ENCODE measurements at places on chromosomes 3 and 15. TPM values are rescaled to one million over a fixed set of nuclear protein-coding genes. Genes with fewer than 3 reads are reported as not detected.
A peak's percentile ranks its signal among the peaks of the same experiment; 100 is the strongest.

Gene NANOGP8
- total RNA-seq = not detected

GRCh38 chr3:195119461-195120266, 151.3 kb downstream of the XXYLT1 start:
- peak; percentile 88 for DNase-seq
- peak overlapping the region; percentile 90 for H3K27ac ChIP-seq
- no peaks in the 10 kb centered on the region for H3K36me3 ChIP-seq
- H3K4me3 ChIP-seq = no peak overlapping the region

DNA sequence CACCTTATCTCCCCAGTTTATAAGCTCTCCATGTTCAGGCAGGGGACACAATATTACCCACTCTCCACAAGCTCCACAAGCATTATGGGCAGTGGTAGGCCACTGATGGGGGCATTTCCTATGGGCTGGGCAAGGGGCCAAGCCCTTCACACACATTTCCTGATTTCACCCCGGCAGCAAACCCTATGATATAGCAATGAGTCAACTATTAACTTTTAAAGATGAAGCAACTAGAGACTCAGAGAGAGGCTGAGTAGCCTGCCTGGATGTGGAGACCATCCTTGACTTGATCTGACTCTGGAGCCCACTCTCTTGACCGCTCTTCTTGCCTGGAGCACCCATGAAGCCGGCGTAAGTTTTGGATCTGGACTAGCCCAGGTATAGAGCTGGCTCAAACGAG, 27.4 kb downstream of the FOXL2NB start:
- H3K4me3 ChIP-seq = no peak overlapping the region
- peaks cover 29% of the 10 kb centered on the region for H3K27me3 ChIP-seq
- no peak overlapping the region for H3K27ac ChIP-seq
- H3K4me1 ChIP-seq = no peaks in the 10 kb centered on the region

DNA sequence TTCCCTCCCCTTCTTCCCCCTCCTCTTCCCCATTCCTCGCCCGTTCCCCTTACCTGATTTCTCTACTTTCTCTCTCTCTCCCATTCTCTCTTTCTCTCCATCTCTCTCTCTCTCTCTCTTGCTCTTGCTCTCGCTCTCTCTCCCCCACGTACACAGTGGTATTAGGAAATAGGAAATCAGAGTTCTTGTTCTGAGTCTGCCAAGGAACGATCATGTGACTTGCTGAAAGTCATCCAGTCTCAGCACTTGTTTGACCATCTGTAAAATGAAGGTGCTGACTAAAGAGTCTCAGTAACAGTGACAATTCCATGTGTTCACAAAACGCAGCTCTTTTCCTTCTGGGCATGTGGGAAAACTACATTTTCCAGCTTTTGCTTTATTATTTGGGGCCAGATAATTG, 445.0 kb upstream of the TGFBR2 start:
- H3K27ac ChIP-seq = no peak overlapping the region
- peaks cover 2% of the 10 kb centered on the region for H3K36me3 ChIP-seq
- H3K27me3 ChIP-seq = no peaks in the 10 kb centered on the region
- H3K4me1 ChIP-seq = no peaks in the 10 kb centered on the region
- H3K4me3 ChIP-seq = no peak overlapping the region

DNA sequence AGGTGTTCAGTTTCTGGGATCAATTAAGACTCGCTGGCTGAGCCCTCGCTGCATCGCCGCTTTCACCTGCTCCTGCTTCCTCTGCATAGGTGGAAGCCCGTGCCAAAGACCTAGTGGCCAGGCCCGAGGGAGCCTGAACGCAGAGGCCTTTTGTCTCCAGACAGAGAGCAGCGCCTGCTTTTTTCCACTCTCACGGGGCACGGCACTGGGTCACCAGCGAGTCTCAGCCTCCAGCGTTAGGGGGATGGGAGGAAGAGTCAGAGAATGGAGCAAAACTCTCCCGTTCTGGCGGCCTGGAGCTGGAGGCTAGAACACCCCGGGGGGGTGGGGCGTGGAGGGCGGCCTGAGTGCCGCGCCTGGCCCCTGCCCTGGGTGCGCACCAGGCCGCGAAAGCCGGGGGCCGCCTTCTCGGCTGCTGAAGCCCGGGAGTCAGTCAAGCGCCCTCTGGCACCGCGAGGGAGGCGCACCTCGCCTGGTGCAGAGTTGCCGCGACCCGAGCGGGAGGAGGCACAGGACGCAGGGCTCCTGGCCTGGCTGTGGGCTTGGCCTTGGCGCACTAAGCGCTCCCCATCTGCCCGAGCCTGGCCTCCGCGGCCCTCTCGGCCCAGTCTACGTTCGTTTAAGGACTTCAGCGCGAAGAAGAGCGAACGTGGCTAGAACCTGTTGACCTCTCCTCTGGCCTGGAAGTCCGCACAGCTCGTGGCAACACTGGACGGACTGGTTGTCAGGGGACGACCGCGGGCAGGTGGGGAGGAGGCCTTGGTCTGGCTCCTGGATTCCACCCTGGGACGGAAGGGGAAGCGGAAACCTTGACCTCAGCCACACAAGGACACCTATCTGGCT, 21.5 kb downstream of the NR2F2 start:
- peaks cover 65% of the 10 kb centered on the region for H3K4me1 ChIP-seq
- peaks cover 17% of the 10 kb centered on the region for H3K36me3 ChIP-seq
- no peaks in the 10 kb centered on the region for H3K27me3 ChIP-seq
- peak overlapping the region; percentile 86 for H3K27ac ChIP-seq
- no peak for DNase-seq

GRCh38 chr3:30587904-30588303, 18.5 kb upstream of the TGFBR2 start:
- peaks cover 5% of the 10 kb centered on the region for H3K36me3 ChIP-seq
- H3K4me1 ChIP-seq = no peaks in the 10 kb centered on the region
- H3K27ac ChIP-seq = no peak overlapping the region
- no peak for DNase-seq

Gene LSAMP
- 4.4 TPM for total RNA-seq

DNA sequence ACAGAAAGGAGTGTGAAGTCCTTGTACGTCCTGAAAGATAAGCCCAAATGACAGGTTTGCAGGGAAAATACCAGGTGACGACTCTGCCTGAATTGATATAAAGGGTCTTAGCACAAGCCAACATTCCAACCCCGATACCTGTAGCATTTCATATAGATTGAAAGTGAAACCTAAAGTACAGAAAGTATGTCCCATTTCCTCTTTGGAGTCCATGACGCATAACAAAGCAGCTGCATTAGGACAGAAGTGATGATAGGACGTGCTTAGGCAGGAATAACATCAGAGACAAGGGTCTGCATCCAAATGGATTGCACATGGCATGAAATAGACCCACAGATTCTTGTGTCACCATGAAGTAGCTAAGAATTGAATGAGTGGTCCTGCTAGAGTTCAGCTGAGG, 187.0 kb upstream of the ROBO1 start:
- H3K27me3 ChIP-seq = no peaks in the 10 kb centered on the region
- H3K4me3 ChIP-seq = no peak overlapping the region
- no peak overlapping the region for H3K27ac ChIP-seq
- H3K4me1 ChIP-seq = peaks cover 4% of the 10 kb centered on the region

DNA sequence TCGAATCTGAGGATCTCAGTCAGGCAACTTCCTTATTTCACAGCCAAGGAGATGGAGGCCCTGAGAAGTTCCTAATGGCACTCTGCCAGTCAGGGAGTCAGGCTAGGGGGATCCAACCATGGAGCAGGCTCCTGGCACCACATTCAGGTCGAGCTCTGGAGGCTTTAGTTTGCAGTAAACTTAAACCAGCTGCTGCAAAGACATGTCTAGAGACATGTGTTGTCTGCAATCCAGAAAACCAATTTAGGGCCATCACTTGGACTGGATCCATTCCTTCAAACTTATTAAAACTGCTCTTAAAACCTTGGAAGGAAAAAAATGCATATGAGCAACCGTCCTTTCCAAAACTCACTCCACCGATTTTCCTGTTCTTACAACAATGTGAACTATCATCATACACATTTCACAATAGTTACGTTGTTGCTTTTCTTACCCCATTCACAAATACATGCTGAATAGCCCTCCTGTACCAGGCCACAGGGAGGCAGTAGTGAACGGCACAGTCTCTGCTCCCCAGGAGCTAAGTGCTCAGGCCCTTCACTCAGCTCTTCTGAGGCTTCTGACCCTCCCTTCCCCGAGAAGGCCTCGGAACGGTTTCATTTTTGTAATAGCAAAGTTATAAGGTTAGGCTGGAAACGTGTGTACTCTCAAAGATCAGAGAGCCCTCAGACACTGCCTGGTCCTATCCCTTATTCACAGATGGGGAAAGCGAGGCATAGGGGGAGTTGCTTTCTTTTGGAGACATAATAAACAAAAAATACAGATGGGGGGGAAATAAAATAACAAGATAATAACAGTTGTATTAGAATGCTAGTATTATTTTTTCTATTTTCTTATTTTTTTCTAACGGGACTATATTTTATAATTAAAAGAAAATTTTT, 20.1 kb downstream of the RFT1 start:
- H3K4me1 ChIP-seq = peaks cover 4% of the 10 kb centered on the region
- H3K27me3 ChIP-seq = no peaks in the 10 kb centered on the region
- H3K27ac ChIP-seq = peak overlapping the region; percentile 21
- peaks cover 20% of the 10 kb centered on the region for H3K36me3 ChIP-seq

Gene CYP8B1
- total RNA-seq = not detected

DNA sequence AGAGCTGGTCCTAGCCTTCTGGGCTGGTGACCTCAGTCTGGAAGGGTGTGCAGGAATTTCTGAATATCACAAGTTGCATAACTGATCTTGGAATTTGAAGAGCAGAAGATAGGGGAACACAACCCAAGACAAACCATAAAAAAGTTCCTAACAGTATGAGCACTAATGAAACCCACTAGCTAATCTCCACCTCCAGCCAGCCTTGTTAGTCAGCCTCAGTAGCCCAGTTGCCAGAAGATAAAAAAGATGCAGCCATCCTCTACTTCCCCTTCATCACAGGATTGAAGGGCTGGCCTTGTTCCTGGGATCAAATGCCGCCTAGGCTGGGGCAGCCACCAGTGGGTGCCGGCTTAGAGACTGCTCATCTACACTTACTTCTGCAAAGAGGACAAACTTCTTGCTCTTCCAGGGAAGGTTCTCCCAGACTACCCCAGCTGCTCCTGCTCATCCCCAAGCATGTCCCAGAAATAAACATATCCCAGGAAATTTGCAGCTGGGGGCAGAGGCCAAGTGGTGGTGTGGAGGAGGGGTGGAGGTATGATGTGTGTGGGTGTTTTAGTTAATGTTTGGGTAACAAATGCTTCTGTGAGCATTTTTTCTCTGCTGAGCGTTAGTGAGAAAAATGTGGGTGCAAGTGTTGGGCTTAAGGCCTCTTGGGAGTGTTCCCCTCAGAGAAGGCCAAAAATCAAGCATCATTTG, 9.2 kb upstream of the ITGA11 start:
- H3K4me3 ChIP-seq = no peak overlapping the region
- H3K36me3 ChIP-seq = peaks cover 2% of the 10 kb centered on the region
- peaks cover 3% of the 10 kb centered on the region for H3K27me3 ChIP-seq
- peaks cover 25% of the 10 kb centered on the region for H3K4me1 ChIP-seq
- DNase-seq = peak; percentile 42

Gene XYLB
- total RNA-seq = 8.5 TPM

DNA sequence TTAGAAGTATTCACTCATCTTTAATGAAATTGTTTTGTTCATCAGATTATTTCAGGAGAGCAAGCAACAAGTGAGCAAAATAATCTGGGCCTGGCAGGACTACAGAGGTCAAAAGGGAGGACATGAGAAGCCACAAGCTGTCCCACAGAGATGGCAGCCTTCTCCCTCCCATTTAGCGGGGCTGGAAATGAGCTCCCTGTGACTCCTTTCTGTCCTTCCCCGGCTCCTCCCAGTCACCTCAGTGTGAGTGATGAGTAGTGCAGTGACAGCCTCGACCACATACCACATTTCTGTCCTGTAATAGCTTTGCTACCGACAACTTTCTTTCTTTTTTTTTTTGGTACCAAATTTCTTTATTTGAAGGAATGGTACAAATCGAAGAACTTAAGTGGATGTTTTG, 38.0 kb downstream of the RAB7A start:
- peaks cover 19% of the 10 kb centered on the region for H3K36me3 ChIP-seq
- H3K27me3 ChIP-seq = no peaks in the 10 kb centered on the region
- no peak for DNase-seq
- H3K4me3 ChIP-seq = no peak overlapping the region
- H3K27ac ChIP-seq = no peak overlapping the region
- peaks cover 43% of the 10 kb centered on the region for H3K4me1 ChIP-seq

DNA sequence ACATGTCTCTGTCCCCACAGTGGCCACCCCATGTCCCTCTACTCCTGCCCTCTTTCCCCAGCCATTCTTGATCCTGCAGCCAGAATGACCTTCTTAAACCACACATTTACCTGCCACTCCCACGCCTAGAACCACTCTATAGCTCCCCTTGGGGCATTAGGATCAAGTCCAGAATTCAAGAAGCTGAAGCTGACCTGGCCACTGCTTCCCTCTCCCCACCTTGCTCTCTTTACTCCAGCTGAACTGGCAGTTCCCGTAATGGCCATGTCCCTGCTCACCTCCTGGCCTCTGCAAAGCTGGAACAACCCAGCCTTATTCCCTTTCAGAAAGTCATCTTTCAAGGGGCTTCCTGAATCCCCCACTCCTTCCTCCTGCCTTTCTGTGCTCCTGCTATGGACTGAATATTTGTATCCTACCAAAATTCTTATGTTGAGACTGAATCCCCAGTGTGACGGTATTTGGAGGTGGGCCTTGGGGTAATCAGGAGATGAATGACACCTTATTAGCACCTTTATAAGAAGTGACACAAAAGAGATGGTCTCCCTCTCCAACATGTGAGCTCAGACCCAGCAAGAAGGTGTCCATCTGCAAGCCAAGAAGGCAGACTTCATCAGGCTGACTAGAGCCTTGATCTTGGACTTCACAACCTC, 3.8 kb downstream of the CSRNP1 start:
- H3K27ac ChIP-seq = peak overlapping the region; percentile 99
- no peaks in the 10 kb centered on the region for H3K27me3 ChIP-seq
- peak overlapping the region; percentile 97 for H3K4me3 ChIP-seq

Gene ZNF148
- 46.2 TPM for total RNA-seq

GRCh38 chr15:21268436-21268940, 171.8 kb downstream of the POTEB3 start:
- no peak overlapping the region for H3K4me3 ChIP-seq
- H3K4me1 ChIP-seq = no peaks in the 10 kb centered on the region
- no peak for DNase-seq
- no peaks in the 10 kb centered on the region for H3K27me3 ChIP-seq
- no peaks in the 10 kb centered on the region for H3K36me3 ChIP-seq

DNA sequence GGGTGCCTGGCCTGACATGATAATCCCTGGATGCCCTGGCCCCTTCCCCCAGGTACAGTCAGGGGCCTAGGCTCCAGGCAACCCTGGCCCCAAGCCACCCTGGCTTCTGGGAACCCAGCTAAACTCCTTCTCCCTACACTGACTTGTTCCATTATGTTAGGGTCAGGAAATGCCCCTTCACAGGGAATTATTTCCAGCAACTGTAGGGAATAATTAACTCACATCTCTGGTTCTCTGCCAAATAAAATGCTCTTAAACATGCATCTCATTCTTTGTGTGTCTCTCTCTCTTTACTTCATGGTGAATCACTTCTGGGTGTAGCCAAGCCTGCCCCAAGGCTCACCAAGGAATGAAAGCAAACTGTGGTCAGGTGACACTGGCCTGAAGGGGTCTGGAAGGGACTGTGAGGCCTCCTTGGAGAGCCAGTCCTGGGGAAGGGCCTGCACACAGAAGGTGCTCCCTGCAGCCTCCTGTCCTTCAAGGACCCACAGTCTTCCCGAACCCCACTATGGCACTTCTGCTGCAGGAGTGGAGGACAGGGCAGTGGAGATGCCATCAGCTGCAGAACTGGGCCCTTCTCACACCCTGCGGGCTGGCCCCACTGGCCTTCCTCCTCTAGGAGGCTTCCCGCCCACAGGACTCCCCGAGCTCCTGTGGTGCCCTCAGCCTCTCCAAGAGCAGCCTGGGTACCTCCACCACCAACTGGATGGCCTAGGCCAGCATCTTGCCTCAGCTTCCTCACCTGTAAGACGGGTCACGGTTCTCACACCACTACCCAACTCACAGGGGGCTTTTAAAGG, 17.6 kb downstream of the TKT start:
- H3K27me3 ChIP-seq = no peaks in the 10 kb centered on the region
- peaks cover 48% of the 10 kb centered on the region for H3K36me3 ChIP-seq
- H3K4me1 ChIP-seq = peaks cover 82% of the 10 kb centered on the region

Gene NTRK3
- not detected for total RNA-seq

Gene MCF2L2
- 1.7 TPM for total RNA-seq

Measured in osteocyte (in vitro differentiated cells).